Activated T-cell treated with anti-CD3 and anti-CD28 coated beads for 4 hours (primary cell): ENCODE measurements at places on chromosomes 12 and 14.

DNA sequence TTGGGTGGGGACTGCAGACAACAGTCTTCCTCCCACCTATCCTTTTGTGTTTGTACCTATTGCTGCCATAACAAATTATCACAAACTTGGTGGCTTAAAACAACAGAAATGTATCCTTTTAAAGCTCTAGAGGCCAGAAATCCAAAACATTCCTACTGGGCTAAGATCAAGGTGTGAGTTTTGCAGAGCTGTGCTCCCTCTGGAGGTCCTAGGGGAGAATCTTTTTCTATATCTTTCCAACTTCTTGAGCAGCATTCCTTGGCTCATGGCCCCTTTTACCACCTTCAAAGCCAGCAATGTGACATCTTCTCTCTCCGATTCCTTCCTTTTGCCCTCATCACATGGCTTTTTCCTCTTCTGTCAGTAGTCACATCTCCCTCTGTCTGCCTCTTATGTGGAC is 190.6 kb downstream of the TTC8 start:
- DNase-seq = no peak

GRCh38 chr12:114701104-114701414 is 17.1 kb upstream of the TBX3 start:
- no peak for DNase-seq

DNA sequence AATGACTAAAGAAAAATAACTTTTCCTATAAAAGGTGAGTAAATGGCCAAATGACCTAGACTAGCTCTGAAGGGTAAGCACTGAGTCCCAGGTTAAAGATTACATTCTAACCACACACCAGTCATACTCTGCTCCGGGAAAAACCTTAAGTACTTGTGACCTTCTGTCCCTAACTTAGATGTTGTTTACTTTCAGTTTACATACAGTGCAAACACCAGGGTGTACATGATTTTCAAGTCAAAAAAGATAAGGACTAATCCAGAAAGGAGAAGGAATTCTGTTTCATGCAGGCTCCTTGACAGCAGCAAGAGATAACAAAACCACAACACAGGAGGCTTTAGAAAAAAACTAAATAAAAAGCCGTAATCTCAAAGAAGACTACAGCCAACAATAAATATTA is 174.2 kb downstream of the PPM1H start:
- DNase-seq = no peak

- no peak for DNase-seq
Observed at GRCh38 chr12:21350975-21351374, 16.3 kb upstream of the SLCO1A2 start.

DNA sequence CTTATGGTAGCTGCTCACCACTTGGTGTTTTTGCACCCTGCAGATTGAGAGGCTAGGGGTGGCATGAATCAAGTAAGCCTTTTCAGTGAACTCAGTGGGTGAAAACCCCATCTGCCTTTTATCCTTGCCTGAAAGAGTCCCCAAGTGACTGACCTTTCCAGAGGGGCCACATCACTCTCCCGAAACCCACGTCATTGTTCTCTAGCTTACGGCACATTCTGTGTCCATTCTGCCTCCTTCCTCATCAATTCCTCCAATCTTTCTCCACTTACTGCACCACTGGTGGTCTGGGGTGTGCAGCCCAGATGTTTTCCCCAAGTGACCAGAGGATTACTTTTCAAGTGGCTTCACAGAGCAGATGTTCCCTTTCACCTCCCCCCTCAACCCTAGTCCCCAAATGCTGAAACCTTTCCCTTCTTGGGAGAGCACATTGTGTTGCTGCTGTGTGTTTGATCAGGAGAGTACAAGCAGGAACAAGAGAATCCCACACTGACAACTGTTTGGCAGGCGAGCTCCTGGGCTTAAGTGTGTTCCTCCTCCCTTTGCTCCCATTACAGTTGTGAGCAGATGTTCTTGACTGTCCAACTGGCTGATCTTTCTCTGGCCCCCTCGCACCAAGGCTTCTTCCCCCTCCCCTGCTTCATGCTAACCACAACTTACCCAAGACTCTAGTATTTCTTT is 138.0 kb upstream of the IGF1 start:
- DNase-seq = no peak

- DNase-seq = no peak
Observed at GRCh38 chr14:95190857-95191256, 33.5 kb upstream of the DICER1 start.

GRCh38 chr14:71749613-71750238 is 182.5 kb upstream of the RGS6 start:
- DNase-seq = no peak

DNA sequence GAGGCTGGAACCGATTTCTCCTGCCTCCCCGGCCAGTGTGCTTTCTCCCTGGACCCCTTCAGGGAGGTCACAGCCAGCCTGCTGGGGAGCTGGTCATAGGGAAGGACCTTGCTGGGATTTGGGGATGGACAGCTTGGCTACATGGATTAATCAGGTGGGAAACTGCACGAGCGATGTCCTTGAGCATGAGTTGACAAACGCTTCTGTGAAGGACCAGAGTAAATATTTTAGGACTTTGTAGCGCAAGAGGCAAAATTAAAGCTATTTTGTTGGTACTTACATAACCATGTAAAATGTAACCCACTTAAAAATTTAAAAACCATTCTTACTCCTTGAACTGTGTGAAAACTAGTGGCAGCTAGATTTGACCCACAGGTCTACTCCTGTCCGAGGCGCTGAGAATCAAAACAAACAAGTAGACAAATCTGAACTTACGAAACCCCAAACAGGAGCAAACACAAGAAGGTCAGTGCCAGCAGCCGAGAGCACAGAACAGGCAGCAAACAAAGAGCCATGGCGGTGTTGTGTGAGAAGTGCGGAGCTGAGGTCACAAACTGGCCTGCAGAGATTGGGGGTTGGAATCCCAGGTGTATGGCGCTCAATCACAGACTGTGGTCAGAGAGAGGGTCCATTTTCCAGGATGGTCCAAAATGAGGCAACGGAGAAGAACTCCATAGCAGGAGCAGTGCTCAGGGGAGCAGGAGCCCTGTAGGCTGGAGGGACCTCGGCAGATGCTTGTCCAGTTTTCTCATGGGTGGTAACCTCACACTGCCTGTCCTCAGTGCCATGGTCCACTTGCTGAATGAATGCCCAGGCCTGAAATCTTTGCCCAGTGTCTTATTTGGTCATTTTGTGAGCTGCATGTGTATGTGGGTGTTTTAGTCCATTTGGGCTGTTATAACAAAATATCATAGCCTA is 79.2 kb upstream of the CLMN start:
- no peak for DNase-seq

DNA sequence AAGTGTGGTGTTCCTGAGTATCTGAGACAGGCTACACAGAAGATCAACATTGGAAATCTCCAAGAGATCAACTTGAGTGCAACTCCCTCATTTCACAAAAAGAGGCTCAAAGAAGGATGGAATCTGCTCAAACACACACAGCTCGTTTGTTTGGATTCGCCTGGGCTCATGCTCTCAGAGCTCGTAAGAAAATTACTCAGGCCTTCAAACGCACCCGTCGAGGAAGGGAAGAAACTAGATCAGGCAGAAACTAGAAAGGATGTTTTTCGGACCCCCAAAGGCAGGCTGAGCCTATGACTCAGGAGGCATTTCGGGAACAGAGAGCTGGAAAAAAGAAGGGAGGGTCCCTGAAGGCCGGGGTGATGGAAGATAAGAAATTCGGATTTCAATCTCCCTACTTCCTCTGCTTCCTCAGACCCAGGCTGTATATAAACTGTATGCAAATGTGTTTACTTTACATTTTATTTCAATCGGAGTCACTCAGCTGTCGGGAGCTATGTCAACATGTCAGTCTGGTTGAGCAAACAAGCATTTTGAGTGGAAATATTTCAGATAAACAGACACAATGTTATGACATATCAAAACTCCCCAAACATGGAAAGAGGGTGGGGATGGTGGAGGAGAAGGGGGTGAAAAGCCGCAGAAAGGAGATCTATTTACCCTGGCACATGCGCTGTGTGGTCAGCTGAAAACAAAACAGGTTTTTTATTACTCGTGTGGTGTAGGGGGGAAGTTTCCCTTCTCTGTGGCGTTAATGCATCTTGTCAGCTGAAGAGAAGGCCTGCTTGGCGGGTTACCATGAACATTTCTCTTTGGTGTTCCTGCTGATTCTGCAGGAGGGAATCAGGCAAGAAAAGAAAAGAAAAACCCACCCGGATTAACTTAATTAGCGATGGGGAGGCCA is 129.1 kb upstream of the TBX3 start:
- no peak for DNase-seq
